A549 treated with GW870086 at 1 μM for 4 hours (cell line): ENCODE measurements at places on chromosomes 7 and 10. TPM values are rescaled to one million over a fixed set of nuclear protein-coding genes. Genes with fewer than 3 reads are reported as not detected.

Gene EPO
- total RNA-seq: 0.09 TPM in 1 of 5 replicates, not detected in the others

Gene GPR146
- total RNA-seq: 1.5 to 2.2 TPM (median 1.5 TPM) in 5 replicates

Gene DPP6
- total RNA-seq: 0.26 TPM in 1 of 5 replicates, not detected in the others

Gene PSMA2
- 196 to 218 TPM (median 201 TPM) in 5 replicates for total RNA-seq

Gene LGI1
- total RNA-seq: not detected in 5 replicates

Gene OPN1SW
- not detected in 5 replicates for total RNA-seq

Gene TMEM176A
- total RNA-seq: not detected in 5 replicates

Gene PGAM2
- total RNA-seq: not detected in 5 replicates

Gene CRHR2
- 0.05 to 0.07 TPM in 2 of 5 replicates, not detected in the others for total RNA-seq

Gene GSTK1
- 109 to 119 TPM (median 117 TPM) in 5 replicates for total RNA-seq

Gene PAX2
- 0.15 to 0.27 TPM (median 0.17 TPM) in 5 replicates for total RNA-seq

Gene SAP25
- 0.24 to 0.64 TPM (median 0.50 TPM) in 5 replicates for total RNA-seq

Gene SLC29A4
- 8.9 to 17.5 TPM (median 13.5 TPM) in 5 replicates for total RNA-seq

Gene CYP3A4
- total RNA-seq: 0.06 to 0.09 TPM in 2 of 5 replicates, not detected in the others
